H1 (cell line): ENCODE measurements at places on chromosomes 6 and 20. TPM values are rescaled to one million over a fixed set of nuclear protein-coding genes. Genes with fewer than 3 reads are reported as not detected.

Gene PXDC1
- total RNA-seq: 1.7 TPM in 2 replicates

Gene SMOC2
- 7.7 and 9.0 TPM in 2 replicates for total RNA-seq

Gene MOG
- total RNA-seq: 0.31 and 0.86 TPM in 2 replicates

DNA sequence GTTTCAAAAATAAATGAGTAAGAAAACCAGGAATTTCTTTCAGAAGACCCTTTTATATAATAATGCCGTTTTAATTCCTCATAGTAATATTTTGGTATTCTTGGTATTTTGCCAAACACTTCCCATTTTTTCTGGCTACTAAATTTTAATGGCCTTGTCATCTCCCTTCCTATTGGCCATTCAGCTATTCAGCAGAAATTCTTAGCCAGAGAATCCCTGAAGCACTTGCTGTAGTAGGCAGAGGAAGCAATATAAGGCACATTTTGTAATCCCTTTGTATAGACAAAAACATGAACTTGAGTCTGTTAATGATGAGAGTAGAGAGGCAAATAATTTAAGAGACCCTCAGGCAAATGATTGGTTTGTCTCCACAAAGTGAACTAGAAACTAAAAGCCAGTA, 118.4 kb upstream of the LAMP5 start:
- H3K4me1 ChIP-seq: no peaks in the 10 kb centered on the region; the same call in 1 of the 2 replicates
- H3K4me3 ChIP-seq: no peak overlapping the region
- H3K27ac ChIP-seq: no peak overlapping the region

- no peak for DNase-seq
- no peak overlapping the region for H3K4me3 ChIP-seq
- no peaks in the 10 kb centered on the region for H3K36me3 ChIP-seq
- H3K27me3 ChIP-seq: no peaks in the 10 kb centered on the region; the same call in 1 of the 2 replicates
Measured at GRCh38 chr20:57584768-57585461, 24.0 kb downstream of the PCK1 start.

GRCh38 chr6:116387374-116387773, 16.6 kb downstream of the DSE start:
- no peaks in the 10 kb centered on the region for H3K36me3 ChIP-seq
- no peaks in the 10 kb centered on the region for H3K27me3 ChIP-seq
- peaks cover 5% of the 10 kb centered on the region; the same call in 1 of the 2 replicates for H3K4me1 ChIP-seq
- no peak overlapping the region for H3K4me3 ChIP-seq
- H3K27ac ChIP-seq: no peak overlapping the region

DNA sequence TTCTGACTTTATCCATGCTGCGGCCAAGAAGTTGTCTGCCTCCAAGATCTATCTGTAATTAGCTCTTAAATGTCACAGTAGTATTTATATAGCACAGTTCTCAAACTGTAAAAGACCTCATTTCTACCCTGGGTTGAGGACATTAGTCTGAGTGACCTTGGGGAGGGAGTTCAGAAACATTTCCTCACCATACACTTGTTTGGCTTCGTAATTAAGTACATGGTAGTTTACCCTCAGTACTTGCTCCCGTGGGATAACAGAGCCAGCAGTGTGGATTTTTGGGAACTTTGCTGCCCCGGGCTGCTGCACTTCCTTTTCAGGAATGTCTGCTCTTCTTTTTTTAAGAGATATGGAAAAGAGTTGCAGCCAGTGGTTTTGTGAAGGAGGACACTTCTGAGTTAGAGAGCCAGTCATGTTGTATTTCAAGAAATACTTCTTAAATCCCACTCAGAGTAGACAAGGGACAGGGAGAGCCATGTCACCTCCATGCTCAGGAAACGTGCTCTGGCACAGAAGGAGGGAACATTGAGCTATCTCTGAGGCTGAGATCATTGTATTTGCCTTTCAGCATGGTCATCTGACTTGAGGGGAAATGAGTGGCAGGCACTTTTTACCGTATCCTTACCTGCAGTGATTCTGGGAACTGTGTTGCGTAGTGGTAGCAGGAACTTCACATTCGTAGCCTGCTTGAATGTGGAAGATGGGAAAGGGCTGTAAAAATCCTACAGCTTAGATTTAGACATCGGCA, 33.6 kb downstream of the RPRD1B start:
- no peak overlapping the region for H3K27ac ChIP-seq
- no peak overlapping the region for H3K4me3 ChIP-seq
- H3K4me1 ChIP-seq: no peaks in the 10 kb centered on the region
- H3K36me3 ChIP-seq: peaks cover 57% of the 10 kb centered on the region
- DNase-seq: no peak

DNA sequence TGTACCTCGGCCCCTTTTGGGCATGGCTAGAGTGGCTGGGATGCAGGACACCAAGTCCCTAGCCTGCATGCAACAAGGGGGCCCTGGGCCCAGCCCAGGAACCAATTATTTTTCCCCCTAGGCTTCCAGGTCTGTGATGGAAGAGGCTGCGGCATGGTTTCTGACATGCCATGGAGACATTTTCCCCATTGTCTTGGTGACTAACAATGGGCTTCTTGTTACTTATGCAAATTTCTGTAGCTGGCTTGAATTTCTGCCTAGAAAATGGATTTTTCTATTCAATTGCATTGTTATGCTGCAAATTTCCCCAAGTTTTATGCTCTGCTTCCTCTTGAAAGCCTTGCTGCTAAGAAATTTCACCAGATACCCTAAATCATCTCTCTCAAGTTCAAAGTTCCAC, 1269.6 kb upstream of the CITED2 start:
- no peak overlapping the region for H3K27ac ChIP-seq
- no peaks in the 10 kb centered on the region for H3K36me3 ChIP-seq
- no peaks in the 10 kb centered on the region for H3K4me1 ChIP-seq

DNA sequence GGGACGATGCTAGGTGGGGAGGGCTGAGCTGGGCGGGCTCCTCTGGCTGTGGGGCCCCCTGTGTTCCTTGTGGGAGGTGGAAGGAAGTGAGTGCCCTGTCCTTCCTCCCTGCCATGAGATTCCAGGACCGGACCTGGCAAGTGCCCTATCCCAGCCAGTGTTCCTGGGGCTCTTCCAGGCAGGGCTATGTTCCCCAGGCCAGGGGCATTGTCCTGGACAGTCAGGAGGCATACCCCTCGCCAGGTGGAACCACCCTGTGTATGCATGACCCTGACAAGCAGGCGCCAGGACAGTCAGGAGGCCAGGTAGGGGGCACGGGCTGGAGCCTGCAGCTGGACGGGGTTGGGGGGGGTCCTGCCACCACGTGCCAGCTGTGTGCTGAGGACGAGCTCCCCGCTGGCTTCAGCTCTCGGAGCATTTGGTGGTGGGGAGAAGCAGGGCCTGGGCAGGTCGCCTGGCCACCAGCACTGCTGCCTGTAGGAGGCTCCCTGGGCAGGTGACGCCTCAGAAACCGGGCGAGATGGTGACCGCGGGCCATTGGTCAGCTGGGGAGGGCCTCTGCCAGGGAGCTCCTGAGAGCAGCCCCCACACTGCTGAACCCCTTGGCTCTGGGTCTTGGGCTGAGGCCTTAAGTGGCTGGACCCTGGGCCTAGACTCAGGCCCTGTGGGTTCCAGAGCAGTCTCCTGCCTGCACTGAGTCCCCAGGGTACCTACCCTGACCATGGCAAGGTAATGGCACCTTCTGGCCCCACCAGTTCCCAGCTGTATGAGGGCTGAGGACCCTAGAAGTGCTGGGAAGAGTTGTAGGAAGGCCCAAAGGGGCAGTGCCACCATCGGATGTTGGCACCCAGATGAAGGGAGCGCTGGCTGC, 694 bp downstream of the SLC17A9 start:
- H3K4me1 ChIP-seq: peaks cover 23% of the 10 kb centered on the region
- peak overlapping the region; percentile 61 for H3K4me3 ChIP-seq
- peaks cover 21% of the 10 kb centered on the region for H3K36me3 ChIP-seq
- no peak for DNase-seq
- no peaks in the 10 kb centered on the region for H3K27me3 ChIP-seq
